ENCODE measurements at places on chromosomes 16 and 17. TPM values are rescaled to one million over a fixed set of nuclear protein-coding genes. Genes with fewer than 3 reads are reported as not detected.

- DNase-seq = no peak
Measured at GRCh38 chr16:19308392-19308791, 22.9 kb downstream of the CLEC19A start.

DNA sequence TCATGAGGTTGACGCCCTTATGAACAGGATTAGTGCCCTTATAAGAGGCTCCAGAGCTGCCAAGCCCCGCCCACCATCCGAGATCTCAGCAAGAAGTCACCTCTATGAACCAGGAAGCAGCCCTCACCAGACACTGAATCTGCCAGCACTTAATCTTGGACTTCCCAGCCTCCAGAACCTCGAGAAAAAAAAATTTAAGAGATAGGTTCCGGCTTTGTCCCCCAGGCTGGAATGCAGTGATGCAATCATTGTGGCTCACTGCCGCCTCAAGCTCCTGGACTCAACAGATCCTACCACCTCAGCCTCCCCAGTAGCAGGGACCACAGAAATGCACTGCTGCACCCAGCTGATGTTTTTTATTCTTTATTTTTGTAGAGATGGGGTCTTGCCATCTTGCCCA lies 22.5 kb upstream of the ADCY9 start:
- peak; percentile 35 for DNase-seq

- DNase-seq = no peak
Measured at GRCh38 chr17:46817151-46817900, 1.2 kb downstream of the WNT3 start.

DNA sequence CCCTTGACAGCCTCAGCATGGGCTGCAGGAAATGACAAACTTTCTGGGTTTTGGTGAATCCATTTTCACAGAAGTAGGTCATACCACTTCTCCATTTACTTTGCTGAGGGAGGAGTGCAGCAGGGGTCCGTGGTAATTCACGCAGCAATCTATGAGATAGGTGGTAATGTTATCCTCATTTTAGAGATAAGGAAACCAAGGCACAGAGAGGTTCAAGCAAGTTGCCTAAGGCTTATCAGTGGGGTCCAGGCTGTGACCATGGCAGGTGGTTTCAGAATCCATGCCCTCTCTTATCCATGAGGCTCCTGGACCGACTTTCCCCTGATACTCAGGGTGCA lies 12.6 kb downstream of the TBX4 start:
- DNase-seq = no peak

MYL4 gene
- total RNA-seq = not detected

TOP2A gene
- 303 TPM for total RNA-seq

DNA sequence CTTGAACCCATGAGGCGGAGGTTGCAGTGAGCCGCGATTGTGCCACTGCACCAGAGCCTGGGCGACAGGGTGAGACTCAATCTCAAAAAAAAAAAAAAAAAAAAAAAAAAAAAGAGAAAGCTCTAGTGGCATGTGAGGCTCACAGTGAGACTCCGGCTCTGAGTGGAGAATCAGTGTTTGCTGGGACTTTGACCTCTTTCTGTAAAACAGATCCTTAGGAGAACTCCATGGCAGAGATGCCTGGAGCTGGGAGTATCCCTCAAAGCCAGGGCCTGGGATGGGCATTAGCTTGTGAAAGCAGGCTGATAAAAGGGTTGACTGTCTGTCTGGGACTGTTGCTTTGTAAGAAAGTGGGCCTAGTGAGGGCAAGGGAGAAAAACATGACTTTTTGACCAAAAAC lies 46.4 kb downstream of the ZNF207 start:
- no peak for DNase-seq

ESRP2 gene
- total RNA-seq = 0.24 TPM

KRT27 gene
- not detected for total RNA-seq

- DNase-seq = peak; percentile 15
Measured at GRCh38 chr17:27206447-27206846, 87.5 kb upstream of the WSB1 start.

DNA sequence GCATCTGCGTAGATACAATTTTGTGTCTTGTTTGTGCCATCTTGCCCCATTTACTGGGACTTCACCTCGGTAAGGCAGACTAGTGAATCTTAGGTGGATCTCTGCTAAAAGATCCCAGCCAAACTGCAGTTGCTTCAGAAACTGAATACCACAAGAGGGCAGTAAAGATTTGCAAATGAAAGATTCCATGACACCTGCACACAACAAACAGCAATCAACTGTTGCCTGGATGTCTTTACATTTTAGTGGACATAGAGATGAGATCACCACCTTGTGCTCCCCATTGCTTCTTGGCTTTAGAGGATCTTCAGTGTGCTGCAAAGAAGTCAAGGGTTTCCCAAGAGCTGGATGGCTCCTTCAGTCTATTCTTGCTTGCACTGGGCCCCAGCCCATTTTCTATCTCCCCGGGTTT lies 119.2 kb upstream of the CACNG5 start:
- peak; percentile 51 for DNase-seq

GRCh38 chr16:83937267-83937666 lies 15.8 kb upstream of the OSGIN1 start:
- DNase-seq = no peak

ITGAX gene
- total RNA-seq = not detected

GRCh38 chr16:23726710-23727109 lies 13.7 kb upstream of the ERN2 start:
- no peak for DNase-seq

IGSF6 gene
- total RNA-seq = not detected

NPIPA7 gene
- 1.3 TPM for total RNA-seq

DNA sequence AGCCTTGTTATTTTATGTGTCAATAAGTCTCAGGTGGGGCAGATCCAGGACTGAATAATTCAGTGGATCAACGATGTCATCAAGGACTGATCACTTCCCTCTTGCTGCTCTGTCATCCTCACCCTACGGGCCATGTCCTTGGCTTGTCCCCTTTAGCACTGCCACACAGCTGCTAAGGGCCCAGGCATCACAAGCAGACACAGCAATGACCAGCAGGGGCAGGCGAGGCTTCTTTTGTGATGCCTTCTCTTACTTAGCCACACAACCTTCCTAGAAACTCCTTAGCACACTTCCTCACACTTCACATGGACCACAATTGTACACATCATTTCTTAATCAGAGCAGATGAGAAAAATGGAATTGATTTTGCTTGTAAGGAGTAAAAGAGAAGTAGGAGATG lies 356.3 kb upstream of the SOX9 start:
- DNase-seq = peak; percentile 26

SULT1A3 gene
- 6.0 TPM for total RNA-seq

TNK1 gene
- 0.78 TPM for total RNA-seq

GPR179 gene
- total RNA-seq = not detected

MYOCD gene
- not detected for total RNA-seq

ASPA gene
- 0.10 TPM for total RNA-seq

- DNase-seq = peak; percentile 9
Measured at GRCh38 chr16:49756775-49757558, 98.9 kb downstream of the ZNF423 start.

- DNase-seq = no peak
Measured at GRCh38 chr16:20811889-20812439, 5.6 kb downstream of the REXO5 start.

DNA sequence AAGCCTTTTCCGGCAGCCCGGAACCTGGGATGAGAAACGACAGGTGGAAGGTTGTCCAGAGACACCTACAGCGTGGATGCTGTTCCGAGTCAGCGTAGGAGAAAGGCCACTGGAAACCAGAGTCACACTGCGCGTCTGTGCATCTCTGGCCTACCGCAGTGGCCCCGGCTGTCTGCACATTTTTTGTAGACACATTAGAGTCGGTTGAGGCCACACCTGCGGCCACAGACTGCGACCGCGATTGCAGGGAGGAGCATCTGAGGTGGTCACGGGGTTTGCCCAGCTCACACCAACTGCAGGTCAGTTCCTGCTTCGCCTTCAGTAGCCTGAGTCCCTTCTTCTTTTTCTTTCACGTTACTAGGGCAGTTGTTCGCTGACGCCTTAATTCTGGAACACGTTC lies 52.4 kb downstream of the WDR45B start:
- no peak for DNase-seq

USP6 gene
- total RNA-seq = not detected

- no peak for DNase-seq
Measured at GRCh38 chr17:27306276-27306835, 12.4 kb downstream of the WSB1 start.

GRCh38 chr17:9221147-9221921 lies 200.0 kb downstream of the NTN1 start:
- no peak for DNase-seq

Data from RPMI7951 (cell line).